Eye (tissue), 1 donor: ENCODE measurements at places on chromosomes 2 and 18.

DNA sequence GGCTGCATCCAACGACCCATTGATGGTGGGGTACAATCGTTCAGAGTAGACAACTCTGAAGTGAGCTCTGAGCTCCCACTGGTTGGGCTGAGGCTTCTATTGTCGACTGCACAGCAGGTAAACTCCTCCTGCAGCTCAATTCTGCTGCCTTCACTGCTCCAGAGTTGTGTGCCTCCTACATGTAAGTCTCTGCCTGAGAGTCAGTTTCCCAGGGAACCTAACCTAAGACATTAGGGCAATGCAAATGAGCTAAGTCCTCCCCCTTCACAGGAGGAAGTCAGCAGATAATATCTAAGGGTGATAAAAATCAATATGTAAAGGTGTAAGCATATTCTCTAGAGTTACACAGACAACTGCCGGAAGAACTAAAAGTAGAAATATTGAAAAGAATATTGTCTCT is 22.5 kb upstream of the ACYP2 start:
- no peak for DNase-seq

DNA sequence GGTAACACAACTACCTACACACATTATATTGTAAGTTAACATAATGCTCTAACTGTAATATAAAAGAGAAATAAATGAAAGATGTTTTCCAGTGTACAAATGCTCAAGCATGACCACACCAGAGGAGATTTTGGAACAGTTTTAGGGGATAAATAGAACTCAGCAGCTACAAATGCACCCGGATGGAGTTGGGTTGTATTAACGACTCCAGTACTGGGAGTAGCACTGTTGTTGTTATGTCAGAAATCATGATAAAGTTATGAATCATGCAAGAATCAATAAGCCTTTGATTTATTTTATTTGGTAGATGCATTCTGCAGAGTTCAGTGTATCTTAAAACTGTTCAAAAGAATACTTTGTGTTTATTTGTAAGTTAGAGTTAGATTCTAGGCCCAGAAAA is 126.9 kb downstream of the MAP3K20 start:
- no peak for DNase-seq

GRCh38 chr2:83055376-83056010 is 1403.6 kb downstream of the SUCLG1 start:
- peak; percentile 2 for DNase-seq

- DNase-seq: no peak
Observed at GRCh38 chr2:18456026-18456425, 104.4 kb downstream of the RDH14 start.

DNA sequence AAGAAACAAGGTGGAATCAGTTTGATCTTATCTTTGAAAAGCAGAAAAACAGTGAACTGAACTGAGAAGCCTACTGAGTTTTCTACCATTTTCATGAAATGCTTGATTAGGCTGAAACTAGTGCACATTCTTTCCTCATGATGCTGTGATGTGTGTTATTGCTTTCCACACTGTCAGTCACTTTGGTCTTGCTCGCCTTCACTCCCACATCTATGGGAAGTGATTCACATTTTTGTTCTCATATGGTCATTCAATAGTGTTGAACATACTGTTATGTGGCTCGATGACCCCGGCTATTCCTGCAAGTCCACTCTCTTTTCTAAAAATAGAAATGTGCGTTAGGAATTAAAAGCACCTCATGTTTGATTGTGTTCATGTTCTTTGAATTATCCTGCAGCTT is 129.7 kb downstream of the TGIF1 start:
- DNase-seq: peak; percentile 8

GRCh38 chr2:236550290-236550689 is 19.3 kb upstream of the ACKR3 start:
- no peak for DNase-seq

GRCh38 chr2:129334128-129334527 is 645.3 kb upstream of the RAB6C start:
- no peak for DNase-seq

GRCh38 chr18:56711708-56712445 is 60.7 kb downstream of the WDR7 start:
- DNase-seq: peak; percentile 23

DNA sequence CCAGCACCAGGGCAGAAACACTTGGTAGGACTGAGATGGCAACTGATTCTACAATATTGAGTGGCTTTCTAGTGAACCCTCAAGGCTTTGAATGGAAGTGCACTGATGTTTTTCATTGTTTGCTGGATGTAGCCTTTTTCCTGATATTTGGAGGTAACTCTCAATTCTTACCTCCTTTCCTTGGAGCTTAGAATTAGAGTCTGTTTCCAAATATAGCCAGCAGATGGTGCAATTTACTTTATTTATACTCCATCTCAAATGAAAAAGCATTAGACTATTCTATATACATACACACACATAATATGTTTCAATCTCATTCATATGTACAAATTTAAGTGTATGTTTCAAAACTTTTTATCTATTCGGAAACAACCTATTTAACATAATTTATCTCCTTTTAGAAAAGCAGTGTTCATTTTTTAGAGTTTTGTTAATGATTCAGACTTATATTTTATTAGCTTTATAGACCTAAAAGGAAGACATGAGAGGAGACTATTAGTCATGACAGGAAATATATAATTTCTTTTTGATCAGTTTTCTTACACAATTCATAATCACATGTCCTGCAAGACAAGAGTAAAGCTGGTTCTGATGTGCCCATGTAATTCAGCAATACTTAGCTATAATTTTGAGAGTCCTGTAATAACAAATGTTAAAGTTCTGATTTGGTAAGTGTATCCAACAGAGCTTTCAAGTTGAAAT is 124.8 kb downstream of the NUP35 start:
- DNase-seq: peak; percentile 80

DNA sequence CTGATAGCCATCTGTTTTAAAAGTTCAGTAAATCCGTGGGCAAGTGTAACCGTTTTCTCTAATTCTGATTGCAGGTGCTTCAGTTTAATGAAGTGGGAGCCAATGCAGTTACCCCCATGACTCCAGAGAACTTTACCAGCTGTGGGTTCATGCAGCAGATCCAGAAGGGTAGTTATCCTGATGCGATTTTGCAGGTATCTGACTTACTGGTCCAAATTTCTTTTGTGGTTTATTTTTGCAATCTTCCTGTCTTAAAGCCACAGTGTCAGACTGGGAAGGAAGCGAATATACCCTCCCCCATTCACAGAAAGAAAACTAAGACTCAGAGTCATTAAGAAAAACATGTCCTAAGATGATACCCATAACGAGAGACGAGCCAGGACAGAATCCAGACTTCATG is 7.7 kb downstream of the SERPINB2 start:
- no peak for DNase-seq

- DNase-seq: no peak
Observed at GRCh38 chr2:9762164-9762563, 81.1 kb upstream of the TAF1B start.
